CD4-positive, alpha-beta T cell treated with Interleukin-6 at 100 ng/mL for 8 hours (primary cell): ENCODE measurements at places on chromosomes 5 and 9.

DNA sequence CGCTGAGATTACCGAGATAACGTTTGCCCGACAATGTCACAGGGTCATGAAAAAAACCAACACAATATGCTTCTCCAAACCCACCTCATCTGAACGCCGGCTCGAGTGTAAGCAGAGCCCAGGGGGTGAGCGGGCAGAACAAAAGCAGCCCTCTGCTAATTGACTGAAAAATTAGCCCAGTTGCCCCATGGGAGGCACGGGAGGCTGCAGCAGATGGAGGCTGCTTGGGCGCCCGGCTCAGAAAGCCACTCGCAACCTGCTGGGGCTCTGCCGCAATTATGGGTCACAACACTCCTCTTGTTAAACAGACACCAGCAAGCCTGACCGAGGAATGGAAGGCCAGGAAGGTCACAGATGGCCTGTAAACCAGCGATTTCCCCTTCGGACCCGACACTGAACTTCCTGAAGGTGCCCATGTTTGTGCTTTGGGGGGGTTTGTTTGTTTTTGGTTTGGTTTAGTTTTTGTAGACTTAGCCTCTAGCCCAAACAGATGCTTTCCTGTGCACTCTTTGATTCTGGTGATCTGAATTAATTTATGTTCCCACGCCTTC lies 104.6 kb upstream of the IRX1 start:
- no peak for DNase-seq

- DNase-seq = no peak
Measured at GRCh38 chr5:77101298-77101697, 14.2 kb upstream of the ZBED3 start.

- no peak for DNase-seq
Measured at GRCh38 chr5:176629853-176630680, at the start of the genes EIF4E1B and SNCB. Gene EIF4E1B (plus strand): TSS chr5:176630675. CDS start chr5:176642788, 12,113 bp downstream. Gene SNCB (minus strand): TSS chr5:176630534. CDS start chr5:176629654, 880 bp downstream.

DNA sequence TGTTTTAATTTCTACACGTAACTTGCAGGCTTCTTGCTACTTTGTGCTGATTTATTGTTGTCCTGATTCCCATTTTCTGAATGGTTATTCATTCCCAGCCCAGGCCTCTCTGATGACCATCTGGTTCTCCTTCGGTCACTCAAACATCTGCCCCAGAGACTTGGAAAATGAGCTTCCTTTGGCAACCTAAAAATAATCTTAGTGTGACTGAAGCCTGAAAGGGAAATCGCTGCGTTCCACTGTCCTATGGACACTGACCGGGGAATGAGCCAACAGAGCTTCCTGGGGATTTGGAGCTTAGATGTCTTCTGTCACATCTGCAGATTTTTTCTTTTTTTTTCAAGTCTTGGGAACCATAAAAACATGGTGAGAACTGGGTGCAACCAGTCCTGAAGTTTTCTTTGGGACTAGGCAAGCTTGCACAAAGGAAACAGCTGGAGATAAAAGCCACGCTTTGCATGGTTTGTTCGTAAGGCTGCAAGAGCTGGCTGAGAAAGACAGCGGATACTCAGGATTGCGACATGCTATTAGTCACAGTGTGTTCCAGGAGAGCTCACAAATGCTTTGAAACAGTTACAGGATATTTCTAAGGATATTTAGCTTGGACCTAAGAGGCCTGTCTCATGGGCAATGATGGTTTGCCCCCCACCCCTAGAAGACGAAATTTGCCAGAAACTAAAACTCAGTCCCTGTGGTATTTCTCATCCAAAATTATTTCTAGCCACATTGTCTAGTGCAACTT lies 146.2 kb downstream of the GOLPH3 start:
- DNase-seq = no peak

- no peak for DNase-seq
Measured at GRCh38 chr9:36665387-36665786, 92.7 kb downstream of the MELK start.
